ENCODE measurements at places on chromosomes 1 and 21.

DNA sequence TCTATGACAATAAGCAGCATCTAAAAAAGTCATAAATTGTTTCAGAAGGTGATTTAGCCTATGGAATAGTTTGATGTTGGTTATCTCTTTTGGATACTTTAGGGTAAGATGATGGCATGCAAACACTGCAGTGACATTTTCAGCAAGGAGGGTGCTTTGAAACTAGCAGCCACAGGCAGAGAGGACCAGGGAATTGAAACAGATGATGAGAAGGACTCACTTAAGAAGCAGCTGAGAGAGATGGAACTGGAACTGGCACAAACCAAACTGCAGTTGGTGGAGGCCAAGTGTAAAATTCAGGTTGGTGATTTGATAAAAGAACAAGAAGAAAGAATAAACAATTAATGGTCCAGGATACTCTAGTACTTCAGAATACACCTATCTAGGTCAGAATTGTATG lies 11.2 kb upstream of the CACYBP start:
- no peak for DNase-seq

DNA sequence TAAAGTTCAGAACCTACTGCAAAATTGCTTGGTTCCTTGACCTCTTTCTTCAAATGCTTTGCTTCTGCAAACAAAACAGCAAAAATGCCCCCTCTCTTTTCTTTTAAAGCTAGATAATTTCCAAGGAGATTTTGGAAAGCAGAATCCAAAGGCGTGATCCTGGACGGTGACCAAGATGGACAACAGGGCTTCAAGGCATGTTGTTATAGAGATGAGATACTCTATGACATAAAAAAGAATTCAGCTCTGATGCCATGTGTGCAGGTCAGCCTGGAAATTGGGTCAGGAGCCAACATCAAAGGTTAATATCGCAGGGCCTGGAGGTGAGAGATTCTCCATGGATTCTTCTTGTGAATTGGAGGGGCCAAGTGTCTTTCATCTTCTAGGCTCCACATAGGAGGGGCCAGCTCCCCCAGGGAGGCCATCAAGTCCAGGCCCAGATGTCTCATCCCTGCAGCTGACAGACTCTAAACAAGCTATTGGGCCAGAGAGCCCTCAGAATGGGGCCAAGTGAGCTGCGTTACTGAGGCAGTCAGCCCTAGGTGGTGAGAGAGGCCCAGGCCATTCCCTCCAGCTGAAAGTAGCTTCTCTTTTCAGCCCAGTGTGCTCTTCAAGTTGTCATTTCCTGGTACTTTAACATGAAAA lies 45.5 kb downstream of the NMNAT2 start:
- DNase-seq: no peak

DNA sequence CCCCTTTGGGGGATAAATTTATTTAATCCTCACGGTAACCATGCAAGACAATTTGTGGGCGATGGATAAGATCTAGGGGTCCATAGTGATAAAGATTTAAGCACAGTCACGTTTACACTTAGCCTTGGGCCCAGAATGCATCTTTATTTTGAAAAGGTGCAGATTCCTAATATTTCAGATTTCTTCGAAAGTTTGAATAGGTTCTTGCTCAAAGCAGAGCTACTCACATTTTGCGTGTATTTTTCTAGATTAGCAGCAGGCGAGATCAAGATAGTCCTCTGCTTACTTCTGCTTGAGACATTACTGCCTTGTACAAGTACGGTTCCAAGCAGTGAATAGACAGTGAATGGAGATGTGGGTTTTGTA lies 647 bp downstream of the TSEN15 start:
- no peak for DNase-seq

- no peak for DNase-seq
These were observed 188.3 kb downstream of the ETS2 start for GRCh38 chr21:38994042-38994441.

DNA sequence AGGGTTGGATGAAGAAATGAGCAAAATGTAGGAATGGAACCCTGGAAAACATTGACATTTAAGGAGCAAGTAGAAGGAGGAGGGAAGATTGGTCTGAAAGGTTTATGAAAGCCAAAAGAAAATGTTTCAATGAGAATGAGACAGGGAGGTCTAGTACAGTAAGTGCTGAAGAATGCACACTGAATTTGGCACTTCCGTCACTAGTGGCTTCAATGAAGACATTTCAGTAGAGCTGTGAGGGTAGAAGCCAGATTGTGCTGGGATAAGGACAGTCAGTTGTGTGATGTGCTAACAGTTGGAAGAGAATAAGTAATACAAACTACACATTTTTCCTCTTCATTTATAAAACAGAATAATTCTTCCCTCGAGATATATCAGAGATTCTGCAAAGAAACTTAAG lies 17.1 kb downstream of the THEM4 start:
- no peak for DNase-seq

GRCh38 chr1:153627715-153628626 lies at the start of gene S100A1:
TSS of gene S100A1 (plus strand) at chr1:153628434. CDS start at chr1:153630522, 2,088 bp downstream.
- DNase-seq: no peak

- no peak for DNase-seq
These were observed 217.7 kb downstream of the COL24A1 start for GRCh38 chr1:85938829-85939228.

DNA sequence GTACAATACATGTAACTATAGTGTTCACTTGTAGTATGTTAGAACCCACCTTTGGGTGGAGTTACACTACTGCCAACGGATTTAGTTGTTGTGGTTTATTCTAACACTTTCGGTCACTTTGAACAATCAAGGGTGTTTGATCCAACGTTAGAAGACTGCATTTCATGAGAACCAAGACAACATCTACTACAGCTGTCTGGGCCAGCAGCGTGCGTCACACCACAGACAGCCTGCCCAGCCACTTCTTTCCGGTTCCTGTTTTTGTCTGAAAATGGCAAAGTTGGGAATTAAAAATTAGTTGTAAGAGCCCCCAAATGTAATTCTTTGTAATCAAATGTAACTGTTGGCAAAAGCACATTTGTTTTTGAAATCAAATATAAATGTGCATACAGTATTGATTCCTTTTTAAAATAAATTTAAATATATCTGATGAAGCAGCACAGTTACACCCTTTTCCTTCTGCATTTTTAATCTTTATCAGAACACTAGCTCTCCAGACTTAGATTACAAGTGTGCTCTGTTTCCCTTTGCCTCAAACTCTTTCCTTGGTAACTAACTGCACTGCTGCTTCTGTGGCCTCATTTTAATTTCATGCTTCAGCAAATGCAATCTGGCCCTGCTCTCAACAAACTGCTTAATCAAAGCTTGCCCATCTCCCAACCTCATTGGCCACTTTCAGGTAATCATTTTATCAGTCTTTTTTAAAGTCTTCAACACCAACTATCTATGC lies 86.6 kb upstream of the DPH5 start:
- no peak for DNase-seq

DNA sequence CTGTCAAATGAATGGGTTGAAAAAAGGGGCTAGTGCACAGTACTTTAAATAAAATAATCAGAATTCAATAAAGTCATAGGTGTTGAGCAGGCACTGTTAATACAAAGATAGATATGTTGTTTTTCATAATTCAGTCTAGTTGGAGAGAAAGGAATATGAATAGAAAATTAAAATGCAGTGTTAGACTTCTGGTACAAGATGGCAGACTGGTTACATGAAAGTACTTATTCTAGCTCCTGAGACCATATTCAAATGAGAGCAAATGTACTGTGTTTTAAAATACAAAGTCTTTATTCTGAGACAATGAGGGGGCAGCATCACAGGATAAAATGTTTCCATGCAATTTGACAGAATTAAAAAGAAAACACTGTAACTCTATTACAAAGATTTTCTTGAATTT lies 542.1 kb downstream of the COL11A1 start:
- DNase-seq: no peak

- DNase-seq: no peak
These were observed 18.4 kb upstream of the CLSTN1 start for GRCh38 chr1:9842073-9842711.

- DNase-seq: no peak
These were observed 79.5 kb downstream of the RUNX1 start for GRCh38 chr21:34969423-34970166.

- DNase-seq: no peak
These were observed 51.9 kb upstream of the DMRTA2 start for GRCh38 chr1:50474859-50475809.

- DNase-seq: no peak
These were observed 103.7 kb upstream of the NFIA start for GRCh38 chr1:60978421-60979357.

Data from AG04449 (cell line).